ENCODE measurements at places on chromosomes 6 and 20. TPM values are rescaled to one million over a fixed set of nuclear protein-coding genes. Genes with fewer than 3 reads are reported as not detected.

Gene OR2H2
- not detected for total RNA-seq

Gene PNPLA1
- not detected for total RNA-seq

Gene PEX3
- total RNA-seq, result 24.3 TPM

Gene TSBP1
- not detected for total RNA-seq

Gene RBBP9
- 7.3 TPM for total RNA-seq

Gene MBOAT1
- 6.3 TPM for total RNA-seq

Gene TCF21
- total RNA-seq, result not detected

Gene SRMS
- total RNA-seq, result 1.4 TPM

Gene BTN1A1
- not detected for total RNA-seq
